ENCODE measurements at places on chromosomes 6 and 20. TPM values are rescaled to one million over a fixed set of nuclear protein-coding genes. Genes with fewer than 3 reads are reported as not detected.

The RBPJL gene
- total RNA-seq, result not detected

The LRRC73 gene
- total RNA-seq, result 0.52 TPM

The PHACTR1 gene
- 1.3 TPM for total RNA-seq

The PACSIN1 gene
- total RNA-seq, result 1.3 TPM

The PREP gene
- 14.9 TPM for total RNA-seq

The TMEM244 gene
- total RNA-seq, result not detected

The DACT2 gene
- total RNA-seq, result not detected

The NKAIN2 gene
- not detected for total RNA-seq

The ZMYND8 gene
- 34.3 TPM for total RNA-seq

The NRN1 gene
- not detected for total RNA-seq

The SLC17A9 gene
- 3.5 TPM for total RNA-seq

The ARMC12 gene
- total RNA-seq, result 2.8 TPM

The PDSS2 gene
- total RNA-seq, result 6.6 TPM

The BNIP5 gene
- not detected for total RNA-seq

The ATP6V1G2 gene
- 3.3 TPM for total RNA-seq

The SLC22A1 gene
- total RNA-seq, result 0.14 TPM

The SEMG2 gene
- total RNA-seq, result not detected

The SYTL3 gene
- total RNA-seq, result 41.2 TPM

The OTOR gene
- not detected for total RNA-seq

The LTB gene
- total RNA-seq, result 244 TPM

The PTCHD4 gene
- not detected for total RNA-seq

The RAET1G gene
- total RNA-seq, result not detected

The LY6G6C gene
- not detected for total RNA-seq

The CUTA gene
- total RNA-seq, result 185 TPM

The VSX1 gene
- not detected for total RNA-seq

The NTSR1 gene
- total RNA-seq, result 0.56 TPM

The ECT2L gene
- total RNA-seq, result not detected

The RNF182 gene
- total RNA-seq, result 0.11 TPM

Measured in CD4-positive, alpha-beta T cell (primary cell).